ENCODE measurements at places on chromosomes 2 and 18.

GRCh38 chr2:112960230-112960825 is 17.5 kb upstream of the IL36G start:
- DNase-seq: no peak

GRCh38 chr18:45121146-45121545 is 440.5 kb downstream of the SETBP1 start:
- DNase-seq: no peak

DNA sequence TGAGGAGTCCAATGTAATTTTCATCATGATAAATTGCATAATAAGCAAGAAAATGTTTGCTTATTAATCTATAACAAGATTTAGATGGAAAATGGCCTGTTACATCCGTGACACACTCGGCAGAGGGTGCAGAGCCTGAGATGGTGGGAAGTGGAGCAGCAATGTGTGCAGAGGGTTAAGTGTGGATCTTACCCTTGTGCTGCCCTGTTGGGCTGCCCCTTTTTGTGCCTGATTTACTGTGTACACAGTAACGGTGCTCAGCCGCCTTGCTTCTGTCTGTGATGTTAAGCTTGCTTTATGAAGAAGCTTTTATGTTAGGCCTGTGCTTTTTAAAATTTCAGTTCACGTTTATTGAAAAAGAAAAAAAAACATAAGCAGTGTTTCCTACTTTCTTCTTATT is 220.2 kb upstream of the BOD1L2 start:
- no peak for DNase-seq

- no peak for DNase-seq
Measured at GRCh38 chr18:23938901-23939341, 75.6 kb upstream of the TTC39C start.

DNA sequence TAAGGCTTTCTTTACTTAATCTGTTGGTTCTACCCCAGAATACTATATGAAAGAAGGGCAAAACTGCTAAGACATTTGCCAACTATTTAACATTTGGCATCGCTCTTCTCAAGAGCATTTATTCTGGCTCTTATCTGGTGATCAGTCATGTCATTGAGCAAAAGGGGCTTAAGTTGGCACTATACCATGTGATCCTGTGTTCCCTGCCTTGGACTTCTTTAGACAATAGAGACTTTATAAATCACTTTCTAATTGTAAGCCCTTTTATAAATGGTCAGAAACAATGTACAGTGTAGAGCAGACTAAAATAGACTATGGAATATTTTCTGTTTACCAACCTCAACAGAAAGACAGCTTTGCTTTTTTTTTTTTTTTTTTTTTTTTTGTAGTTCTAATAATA is 52.1 kb downstream of the GTF3C3 start:
- no peak for DNase-seq

DNA sequence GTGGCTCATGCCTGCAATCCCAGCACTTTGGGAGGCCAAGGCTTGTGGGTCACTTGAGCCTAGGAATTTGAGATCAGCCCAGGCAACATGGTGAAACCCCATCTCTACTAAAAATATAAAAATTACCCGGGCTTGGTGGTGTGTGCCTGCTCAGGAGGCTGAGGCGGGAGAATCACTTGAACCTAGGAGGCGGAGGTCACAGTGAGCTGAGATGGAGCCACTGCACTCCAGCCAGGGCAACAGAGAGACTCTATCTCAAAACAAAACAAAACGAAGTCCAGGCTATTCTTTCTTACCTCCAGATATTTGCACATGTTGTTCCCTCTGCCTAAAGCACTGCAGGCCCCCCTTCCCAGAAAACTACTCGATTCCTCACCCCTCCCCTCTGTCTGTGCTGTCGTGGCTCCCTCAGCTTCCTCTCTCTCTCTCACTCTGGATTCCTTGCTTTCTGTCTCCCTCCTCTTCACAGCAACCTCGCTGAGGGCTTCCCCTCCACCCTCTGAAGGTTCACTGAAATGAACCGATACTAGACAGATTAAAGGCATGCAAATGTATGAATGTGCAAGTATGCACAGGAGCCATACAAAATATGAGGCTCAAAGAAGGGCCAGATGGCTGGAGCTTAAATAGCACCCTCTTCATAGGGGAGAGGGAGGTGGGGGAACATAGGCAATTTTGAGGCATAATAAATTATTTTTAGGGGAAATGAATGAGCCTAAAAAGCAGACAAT is 18.5 kb downstream of the TMEM177 start:
- no peak for DNase-seq

DNA sequence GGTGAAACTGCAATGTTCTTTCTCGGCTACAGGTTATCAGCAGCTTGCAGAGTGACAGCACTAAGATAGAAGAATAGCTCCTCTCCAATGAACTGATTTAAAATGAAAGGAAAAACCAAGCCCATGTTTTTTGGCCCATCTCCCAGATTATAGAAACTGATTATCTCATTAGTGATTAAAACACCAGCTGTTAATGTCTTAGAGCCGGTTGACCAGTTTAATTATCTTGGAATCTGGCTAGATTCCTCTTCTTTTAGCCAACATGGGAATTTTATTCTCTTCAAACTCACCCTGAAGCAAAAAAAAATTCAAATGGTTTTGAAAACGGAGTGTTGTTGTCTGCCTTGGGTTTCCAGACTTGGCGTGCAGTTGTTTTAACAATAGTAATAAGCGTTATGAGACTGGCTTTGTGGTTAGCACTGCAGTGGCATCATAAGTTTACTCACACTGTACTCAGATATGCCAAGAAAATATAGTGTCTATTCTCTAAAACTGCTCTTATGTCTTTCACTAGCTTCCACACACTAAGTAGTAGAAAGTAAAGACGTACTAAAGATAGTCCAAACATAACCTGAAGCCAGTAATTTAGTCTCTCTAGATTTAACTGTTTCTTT is 665.3 kb downstream of the STK39 start:
- DNase-seq: no peak

GRCh38 chr2:96594282-96594681 is 43.8 kb downstream of the KANSL3 start:
- DNase-seq: no peak

DNA sequence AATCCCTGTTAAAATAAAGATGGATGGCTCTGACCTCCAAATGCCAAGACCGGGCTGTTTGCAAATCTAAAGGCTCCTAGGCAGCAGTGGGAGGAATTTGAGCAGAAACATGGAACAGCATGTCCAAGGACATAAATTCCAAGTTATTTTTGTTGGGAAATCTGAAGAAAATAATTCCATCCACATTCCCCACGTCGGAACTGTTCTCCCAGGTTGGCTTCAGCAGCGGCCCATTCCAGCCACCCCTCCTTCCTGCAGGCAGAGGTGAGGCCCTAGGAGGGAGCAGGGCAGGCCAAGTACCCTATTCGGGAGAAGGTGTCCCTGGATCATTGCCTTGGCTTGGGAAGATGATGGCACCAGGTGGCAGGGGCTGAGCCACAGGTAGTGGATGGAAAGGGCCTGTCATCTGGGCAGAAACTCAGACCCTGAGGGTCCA is 117.1 kb downstream of the CAPN13 start:
- DNase-seq: no peak

DNA sequence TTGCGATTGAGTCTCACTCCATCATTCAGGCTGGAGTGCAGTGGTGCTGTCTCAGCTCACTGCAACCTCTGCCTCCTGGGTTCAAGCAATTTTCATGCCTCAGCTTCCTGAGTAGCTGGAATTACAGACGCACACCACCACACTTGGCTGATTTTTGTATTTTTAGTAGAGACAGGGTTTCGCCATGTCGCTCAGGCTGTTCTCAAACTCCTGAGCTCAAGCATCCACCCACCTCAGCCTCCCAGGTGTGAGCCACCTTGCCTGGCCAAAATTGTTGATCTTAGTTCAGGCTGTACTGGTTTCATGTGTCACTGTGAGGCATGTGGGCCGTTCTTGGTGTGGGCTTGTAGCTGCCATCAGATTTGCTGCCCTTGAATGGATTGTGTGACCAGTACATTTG is 18.1 kb downstream of the CD8A start:
- no peak for DNase-seq

- no peak for DNase-seq
Measured at GRCh38 chr18:2981212-2981728, 31.7 kb downstream of the LPIN2 start.

Measured in NCI-H187 treated with DMSO at 0.1 percent for 48 hours (cell line).